AG04450 (cell line): ENCODE measurements at places on chromosomes 16 and 17. TPM values are rescaled to one million over a fixed set of nuclear protein-coding genes. Genes with fewer than 3 reads are reported as not detected.

- DNase-seq = peak; percentile 23
Measured at GRCh38 chr16:588639-588888, 1.3 kb upstream of the RAB40C start.

DNA sequence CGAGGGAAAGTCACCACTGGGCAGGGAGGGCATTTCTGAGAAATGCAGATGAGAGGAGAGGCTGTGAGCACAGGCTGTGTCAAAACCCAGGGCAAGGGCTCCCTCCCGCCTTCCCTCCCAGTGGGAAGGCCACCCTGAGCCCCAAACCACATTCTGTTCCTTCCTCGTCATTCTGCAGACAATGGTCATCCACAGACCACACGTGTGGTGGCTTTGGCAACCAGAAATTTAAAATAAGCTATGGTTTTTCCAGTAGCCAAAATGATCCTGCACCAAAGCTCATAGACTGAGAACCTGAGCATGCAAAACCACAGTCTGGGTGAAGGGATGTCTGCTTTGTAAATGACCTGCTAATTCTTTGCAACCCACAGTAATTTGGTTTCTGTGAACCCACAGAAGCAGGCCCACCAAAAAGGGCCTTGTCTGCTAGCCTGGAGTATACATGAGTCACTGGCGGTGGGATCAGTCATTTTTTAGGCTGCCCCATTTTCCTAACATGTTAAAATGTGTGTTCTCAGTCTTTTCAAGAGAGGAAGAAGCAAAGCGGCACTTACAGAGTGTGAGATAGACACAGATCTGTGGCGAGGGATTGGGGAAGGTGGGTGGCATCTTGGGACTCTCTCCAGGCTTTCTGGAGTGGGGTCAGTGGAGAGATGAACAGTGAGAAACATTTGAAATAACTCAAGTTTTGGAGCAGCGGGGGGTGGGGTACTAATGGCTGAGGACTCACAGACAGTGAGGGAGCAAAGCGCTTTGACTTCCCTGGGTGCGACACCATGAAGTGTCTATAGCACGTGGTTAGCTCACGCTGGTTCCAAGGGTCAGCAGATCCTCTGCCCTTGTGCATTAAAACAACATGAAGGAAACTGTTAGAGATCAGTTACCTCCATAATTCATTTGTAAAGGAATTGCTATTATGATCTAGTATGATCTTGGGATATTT lies 20.5 kb downstream of the GRB7 start:
- DNase-seq = no peak

The TMEM219 gene
- 88.6 and 107 TPM in 2 replicates for polyA plus RNA-seq

DNA sequence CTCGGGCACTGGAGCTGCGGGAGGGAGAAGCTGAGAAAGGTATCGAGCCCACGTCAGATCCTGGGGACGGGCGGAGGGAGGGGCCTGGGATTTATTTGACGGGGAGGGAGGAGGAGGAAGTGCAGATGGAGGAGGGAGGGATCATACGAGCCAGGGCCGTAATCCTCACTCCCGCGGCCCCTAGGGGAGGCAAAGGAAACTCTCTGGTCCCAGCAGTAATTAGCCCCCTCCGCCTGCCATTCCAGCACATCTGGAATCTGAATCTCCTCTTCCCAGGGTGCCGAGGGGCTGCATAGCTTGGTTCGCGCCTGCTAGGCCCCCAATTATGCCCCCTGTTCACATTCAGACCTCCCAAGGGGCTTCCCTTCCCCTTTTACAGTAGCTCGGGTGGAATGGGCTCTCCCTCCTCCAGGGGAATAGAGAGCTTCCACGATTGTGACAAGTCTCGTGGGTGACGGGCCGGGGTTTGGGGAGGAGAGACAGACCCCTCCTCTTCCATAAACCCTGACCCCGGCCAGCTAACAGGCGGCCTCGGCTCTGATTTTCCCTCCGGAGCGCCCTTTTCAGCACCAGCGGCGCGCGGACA lies at the start of gene SEZ6L2:
Gene SEZ6L2 (minus strand): TSS at position 35 of the 586 bp plus-strand sequence. CDS start 531 bp downstream, outside the sequence.
- DNase-seq = peak; percentile 65

The IL4R gene
- 31.1 and 44.1 TPM in 2 replicates for polyA plus RNA-seq

The MAP3K14 gene
- polyA plus RNA-seq = 4.9 and 6.6 TPM in 2 replicates

- no peak for DNase-seq
Measured at GRCh38 chr16:49365711-49366509, 7.7 kb upstream of the C16orf78 start.

The TELO2 gene
- 6.2 and 7.4 TPM in 2 replicates for polyA plus RNA-seq

DNA sequence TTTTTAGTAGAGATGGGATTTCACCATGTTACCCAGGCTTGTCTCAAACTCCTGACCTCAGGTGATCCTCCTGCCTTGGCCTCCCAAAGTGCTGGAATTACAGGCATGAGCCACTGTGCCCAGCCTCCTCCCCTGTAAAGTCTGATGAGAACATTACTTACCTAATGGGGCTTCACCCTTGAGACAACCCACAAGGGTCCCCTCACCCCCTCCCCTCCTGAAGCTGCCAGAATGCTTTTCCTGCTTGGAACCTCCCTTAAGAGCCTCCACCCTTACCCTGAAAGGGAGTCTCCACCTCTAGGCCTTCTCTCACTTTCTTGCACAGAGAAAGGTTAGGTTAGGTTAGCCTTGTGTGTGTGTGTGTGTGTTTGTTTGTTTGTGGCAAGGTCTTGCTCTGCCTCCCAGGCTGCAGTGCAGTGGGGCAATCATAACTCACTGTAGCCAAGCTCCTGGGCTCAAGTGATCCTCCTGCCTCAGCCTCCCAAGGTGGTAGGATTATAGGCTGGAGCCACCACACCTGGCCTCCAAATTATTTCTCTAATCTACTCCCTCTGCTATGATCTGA lies 8.9 kb downstream of the SLC5A11 start:
- DNase-seq = no peak

The CFAP97D1 gene
- 0.02 TPM in 1 of 2 replicates, not detected in the other for polyA plus RNA-seq

The PMFBP1 gene
- polyA plus RNA-seq = 0.05 TPM in 1 of 2 replicates, not detected in the other

GRCh38 chr17:3879186-3879585 lies 13.7 kb downstream of the CAMKK1 start:
- DNase-seq = no peak

The CCDC200 gene
- not detected in 2 replicates for polyA plus RNA-seq

DNA sequence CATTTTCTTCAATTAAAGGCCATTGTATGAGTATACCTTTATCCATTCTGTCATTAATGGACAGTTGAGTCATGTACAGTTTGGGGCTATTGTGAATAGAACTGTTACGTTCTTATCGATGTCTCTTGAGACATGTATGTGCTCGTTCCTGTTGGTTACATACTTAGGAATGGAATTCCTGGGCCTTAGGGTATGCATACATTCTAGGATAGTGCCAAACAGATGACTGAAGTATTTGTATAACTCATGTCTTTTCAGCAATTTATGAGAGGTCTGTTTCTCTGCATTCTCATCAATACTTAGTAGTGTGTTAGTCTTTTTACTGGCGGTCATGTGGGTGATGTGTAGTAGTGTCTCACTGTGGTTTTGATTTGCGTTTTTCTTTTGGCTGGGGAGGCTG lies 81.2 kb downstream of the USP22 start:
- no peak for DNase-seq

The CLEC3A gene
- polyA plus RNA-seq = not detected in 2 replicates

DNA sequence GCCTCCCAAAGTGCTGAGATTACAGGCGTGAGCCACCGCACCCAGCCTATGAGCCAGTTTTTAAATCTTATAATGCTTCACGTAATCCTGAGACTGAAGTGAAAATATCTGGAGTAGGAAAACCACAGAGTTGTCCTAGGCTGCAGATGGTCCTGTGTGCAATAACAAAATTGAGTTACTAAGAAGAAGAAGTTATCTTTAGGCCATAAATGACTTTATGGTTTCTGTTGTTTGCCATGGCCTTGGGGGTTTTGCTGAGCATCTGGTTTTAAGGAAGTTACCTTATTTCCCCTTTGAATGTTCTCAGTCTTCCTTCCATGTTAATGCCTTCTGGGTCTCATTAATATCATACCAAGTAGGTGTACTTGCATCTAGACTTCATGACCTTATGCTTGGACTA lies 16.5 kb downstream of the NMT1 start:
- no peak for DNase-seq

DNA sequence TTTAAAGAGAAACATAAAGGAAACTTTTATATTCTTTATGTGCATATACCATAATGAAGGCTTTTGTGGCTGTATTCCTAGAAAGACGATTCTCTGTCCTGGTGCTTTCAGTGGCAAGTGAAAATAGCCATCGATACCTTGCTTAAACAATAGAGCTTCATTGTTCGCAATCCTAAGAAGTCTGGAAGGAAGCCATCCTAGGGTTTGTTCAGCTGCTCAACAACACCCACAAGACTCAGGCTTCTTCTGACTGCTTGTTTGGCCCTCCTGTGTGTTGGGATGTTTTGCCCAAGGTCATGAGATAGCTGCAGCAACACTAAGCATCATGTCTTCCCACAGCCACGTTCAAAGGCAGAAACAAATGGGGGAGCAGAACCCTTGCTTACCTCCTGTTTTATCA lies 36.1 kb upstream of the COX10 start:
- DNase-seq = no peak

DNA sequence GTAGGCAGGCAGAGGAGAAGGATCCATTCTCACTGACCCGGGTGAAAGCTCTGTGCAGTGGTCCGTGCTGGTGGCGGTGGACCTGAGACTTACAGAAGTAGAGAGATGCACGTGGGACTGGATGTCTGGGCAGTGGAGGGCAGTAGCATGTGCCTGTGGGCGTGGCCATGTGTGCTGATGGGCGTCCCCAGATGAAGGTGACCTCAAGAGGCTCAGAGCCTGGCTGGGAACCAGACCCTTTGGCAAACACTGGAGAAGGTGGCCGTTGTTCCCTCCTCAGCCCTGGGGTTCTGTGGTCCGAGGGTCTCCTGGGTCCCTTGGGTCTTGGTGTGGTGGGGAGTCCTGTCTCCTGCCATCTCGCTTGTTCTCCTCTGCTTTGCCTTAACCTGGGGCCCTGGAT lies 15.6 kb downstream of the WSCD1 start:
- DNase-seq = no peak

GRCh38 chr17:57939797-57940196 lies 15.4 kb downstream of the CUEDC1 start:
- DNase-seq = no peak

The CES3 gene
- 0.06 and 0.12 TPM in 2 replicates for polyA plus RNA-seq

The NPIPB2 gene
- 5.2 and 5.8 TPM in 2 replicates for polyA plus RNA-seq

DNA sequence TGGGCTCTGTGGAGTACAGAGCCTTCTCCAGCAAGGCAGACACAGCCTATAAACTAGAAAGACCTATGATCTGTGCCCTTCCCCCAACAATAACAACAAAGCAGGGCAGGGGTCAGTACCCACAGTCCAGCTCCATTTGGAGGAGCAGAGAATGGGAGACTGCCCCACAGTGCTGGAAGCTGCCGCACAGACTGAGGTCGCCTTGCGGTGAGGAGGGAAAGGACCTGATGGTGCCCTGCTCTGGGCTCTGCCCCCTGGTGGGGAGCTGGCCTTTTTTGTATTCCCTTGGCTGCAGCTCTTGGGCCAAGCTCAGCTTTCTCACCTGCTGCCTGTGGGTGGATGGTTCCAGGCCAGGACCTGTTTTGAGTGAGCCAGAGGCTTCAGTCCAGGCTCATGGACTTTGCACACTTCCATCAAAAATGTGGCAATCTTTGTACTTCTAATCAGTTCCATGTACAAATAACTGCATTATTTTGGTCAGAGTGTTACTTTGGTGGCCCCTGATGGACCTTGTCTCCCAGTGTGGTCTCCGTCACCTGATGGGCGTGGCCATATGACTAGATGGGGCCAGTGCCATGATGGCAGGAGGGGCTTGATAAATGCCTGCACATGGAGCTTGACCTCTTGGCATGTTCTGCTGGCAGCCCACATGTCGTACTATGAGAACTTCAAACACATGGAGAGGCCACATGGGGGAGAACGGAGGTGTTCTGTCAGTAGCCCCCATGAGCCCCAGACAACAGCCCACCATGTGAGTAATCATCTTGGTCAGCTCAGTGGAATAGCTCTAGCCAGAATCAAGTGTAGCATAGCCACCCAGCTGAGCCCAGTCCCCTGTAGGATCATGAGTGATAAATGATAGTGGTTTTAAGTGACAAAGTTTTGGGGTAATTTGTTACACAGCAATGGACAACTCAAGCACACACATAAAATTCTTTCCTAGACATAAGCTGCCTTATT lies 24.2 kb downstream of the B9D1 start:
- DNase-seq = no peak

- DNase-seq = peak; percentile 47
Measured at GRCh38 chr17:82848022-82848592, 8.3 kb upstream of the ZNF750 start.

DNA sequence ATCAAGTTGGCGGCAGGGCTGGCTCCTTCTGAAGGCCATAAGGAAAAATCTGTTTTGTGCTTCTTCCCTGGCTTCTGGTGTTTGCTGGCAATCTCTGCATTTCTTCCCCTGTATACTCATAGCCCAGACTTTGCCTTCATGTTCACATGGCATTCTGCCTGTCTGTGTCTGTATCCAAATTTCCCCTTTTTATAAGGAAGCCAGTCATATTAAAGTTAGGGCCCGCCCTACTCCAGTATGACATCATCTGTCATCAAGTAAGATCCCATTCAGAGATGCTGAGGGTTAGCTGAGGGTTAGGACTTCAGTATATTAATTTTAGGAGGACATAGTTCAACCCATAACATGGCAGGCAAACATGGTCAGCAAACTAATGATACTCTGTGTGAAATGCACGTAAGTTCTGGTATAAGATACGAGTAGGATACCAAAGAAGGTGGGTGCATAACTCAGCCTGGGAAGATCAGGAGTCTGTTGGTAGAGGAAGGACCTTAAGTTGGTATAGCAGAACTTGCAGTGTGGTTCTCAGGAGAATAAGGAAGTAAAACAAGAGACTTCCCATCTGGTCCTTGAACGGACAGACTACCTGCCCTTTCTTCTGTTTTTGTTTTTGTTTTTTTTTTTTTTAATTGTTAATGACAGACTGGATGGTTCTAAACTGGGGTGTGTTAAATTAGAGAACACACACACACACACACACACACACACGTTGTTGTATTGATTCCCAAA lies 13.9 kb downstream of the MAP2K6 start:
- no peak for DNase-seq

- no peak for DNase-seq
Measured at GRCh38 chr17:2028234-2028614, 1.7 kb upstream of the DPH1 start.

The USP10 gene
- 54.9 and 79.3 TPM in 2 replicates for polyA plus RNA-seq

The TBC1D3 gene
- polyA plus RNA-seq = not detected in 2 replicates

DNA sequence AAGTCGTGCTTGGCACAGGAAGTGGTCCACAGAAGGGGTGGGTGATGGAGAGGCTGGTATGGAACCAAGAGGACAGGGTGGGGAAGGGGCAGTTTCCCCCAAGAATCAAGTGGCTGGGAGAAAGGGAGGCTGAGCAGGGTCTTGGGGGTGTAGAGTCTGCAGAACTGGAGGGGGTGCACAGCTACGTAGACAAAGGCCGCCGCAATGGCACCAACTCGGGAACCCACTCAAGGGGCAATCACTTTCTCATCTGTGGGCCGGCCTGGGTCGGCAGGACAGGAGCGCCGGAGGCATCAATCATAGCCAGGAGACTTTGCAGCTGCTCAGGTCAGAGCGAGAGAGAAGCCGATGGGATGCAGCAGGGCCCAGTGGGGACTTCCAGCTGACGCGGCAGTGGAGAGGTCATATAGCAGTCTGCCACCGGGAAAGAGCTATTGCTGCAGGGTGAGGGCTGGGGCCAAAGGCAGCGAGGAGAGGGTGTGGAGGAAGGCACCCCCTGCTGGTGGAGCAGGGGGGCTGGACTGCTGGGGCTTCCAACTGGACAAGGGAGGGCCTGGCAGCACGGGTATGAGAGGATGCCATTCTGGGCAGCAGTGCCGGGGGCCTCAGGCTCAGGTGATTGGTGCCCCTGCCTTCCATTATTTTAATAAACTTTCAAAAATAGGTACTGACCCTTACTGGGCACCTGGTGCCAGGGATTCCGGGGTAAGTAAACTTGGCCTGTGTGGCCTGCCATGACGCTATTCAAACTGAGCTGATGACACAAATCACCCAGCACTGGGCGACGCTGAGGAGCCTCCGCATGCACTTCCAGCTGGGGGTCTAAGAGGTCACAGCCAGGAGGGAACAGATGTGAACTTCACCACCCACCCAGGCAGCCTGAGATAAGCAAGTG lies 52.5 kb upstream of the MTSS2 start:
- DNase-seq = peak; percentile 81
